ENCODE measurements at places on chromosomes 11 and 22.
A peak's percentile ranks its signal among the peaks of the same experiment; 100 is the strongest.

DNA sequence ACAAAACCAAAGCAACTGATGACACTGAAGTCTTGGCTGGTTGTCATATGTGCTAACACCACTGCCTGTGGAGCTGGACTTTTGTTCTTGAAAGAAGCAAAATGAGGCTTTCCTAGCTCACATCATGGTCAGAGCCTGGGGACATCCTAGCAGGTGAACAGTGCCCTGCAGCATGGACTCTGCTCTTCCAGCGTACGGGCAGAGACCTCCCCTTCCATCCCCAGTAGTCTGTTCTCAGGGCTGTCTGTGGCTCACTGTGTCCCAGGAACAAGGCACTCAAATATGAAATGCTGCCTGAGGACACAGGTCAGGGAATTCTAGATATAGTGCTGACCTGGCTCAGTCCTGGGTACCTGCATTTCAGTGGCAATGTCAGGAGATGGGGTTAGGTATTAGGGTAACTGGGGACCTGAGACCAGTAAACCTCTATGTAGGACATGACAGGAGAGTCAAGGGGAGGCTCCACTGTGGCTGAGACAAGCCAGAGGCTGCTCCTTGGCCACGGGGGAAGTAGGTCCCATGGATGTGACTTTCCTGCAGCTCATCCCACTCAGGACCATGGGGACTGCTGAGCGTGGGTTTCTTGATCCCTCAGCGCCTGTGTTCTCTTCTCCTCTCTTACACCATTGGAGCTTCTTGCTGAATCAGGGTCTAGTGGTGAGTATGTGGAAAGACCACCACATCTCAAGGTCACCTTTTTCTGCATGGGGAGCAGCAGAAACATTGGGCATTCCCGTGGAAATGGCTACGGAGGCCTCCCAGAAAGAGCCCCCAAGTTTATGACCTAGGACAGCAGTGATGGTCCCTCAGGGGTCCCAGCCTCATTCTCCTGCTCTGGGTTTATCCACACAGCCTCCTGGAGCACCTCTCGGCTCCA, 80.1 kb downstream of the ZNF280B start:
- no peak for DNase-seq

GRCh38 chr11:59193587-59194130, 19.1 kb downstream of the MPEG1 start:
- no peak for DNase-seq

DNA sequence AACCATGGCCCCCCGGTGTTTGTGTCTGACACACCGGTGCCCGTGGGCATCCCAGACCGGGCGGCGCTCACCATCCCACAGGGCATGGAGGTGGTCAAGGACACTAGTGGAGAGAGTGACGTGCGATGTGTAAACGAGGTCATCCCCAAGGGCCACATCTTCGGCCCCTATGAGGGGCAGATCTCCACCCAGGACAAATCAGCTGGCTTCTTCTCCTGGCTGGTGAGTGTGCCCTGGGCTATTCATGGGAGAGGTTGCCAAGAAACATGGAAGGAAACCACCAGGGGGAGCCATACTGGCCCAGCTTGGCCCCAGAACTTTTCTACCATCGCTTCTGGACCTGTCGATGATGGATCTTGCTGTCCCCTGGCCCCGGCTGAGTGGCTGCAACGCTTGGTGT, 36.5 kb downstream of the PRDM11 start:
- DNase-seq: no peak

DNA sequence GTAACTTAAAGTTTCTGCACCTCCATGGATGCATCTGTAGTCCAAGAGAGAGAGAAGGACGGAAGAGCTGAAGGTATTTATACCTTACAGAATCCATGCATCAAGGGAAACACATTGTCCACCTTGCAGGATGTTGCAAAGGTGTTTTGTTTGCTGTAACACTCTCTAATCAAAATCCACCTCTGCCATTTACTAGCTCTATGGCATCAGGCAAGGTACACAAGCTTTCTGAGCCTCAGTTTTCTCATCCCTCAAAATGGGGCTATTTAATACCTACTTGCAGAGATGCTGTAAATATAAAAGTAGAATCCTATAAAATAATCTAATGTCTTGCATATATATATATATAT, 21.6 kb upstream of the SPON1 start:
- DNase-seq: no peak

DNA sequence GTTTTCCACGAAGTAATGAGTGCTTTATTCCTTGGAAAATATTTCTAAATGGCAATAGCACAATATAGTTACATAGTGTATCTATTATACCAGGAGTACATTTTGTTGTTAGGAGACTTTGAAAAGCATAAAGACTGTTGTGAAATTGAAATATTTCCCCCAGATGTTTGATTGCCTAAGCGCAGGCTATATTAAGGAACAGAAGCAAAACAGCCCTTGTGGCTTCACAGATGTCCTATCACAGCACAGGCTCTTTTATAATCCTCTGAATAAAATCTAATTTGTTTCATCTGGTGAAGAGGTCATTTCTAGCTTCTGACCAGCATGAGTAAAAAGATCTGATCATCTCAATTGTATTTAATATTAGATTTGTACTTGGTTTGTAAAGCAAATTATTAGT, 48.2 kb downstream of the BSX start:
- DNase-seq: no peak

DNA sequence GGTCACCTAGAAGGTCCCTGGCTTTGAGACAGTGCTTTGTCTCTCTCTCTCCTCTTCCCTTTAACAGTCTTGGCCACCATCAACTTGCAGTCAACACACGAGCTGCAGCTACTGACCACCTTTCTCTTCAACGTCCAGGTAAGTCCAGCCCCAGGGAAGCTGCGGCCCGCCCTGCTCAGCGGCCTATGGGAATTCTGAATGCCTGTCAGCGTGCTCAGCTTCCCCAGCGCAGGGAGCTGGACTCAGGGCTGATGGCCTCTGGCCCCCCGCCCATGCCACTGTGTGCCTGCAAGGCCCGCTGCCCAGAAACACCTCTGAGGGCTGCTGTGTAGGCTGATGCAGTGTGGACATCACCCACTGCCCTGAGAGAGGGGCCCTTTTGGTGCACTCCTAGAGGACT, 32.5 kb downstream of the GLB1L2 start:
- DNase-seq: no peak

GRCh38 chr11:655036-655726, 18.1 kb downstream of the DRD4 start:
- no peak for DNase-seq

GRCh38 chr11:2186669-2187279, 15.2 kb upstream of the TH start:
- peak; percentile 10 for DNase-seq

GRCh38 chr22:36467946-36468345, 13.5 kb downstream of the TXN2 start:
- DNase-seq: no peak

- DNase-seq: no peak
These were observed at the start of gene OR10A5 for GRCh38 chr11:6845383-6845782. TSS of gene OR10A5 (plus strand) at chr11:6845683. CDS start at chr11:6845683, 0 bp downstream.

DNA sequence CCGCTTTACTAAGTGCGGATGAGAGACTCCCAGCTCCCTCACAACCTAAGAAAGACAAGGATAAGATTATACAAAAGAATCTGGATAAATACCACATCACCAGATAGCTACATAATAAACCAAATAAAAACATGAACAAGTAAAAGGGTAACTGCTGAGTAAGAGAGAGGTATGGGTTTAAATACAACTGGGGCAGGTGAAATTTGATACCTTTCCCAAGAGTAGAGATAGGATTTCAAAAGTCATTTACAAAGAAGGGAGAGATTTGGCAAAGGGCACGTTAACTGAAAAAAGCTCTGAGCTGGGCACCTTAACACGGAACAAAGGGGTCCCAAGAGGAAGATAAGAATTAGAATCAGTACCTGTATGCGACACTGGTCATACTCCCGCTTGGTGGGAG, 1.7 kb downstream of the UBXN1 start:
- no peak for DNase-seq

- no peak for DNase-seq
These were observed 996.7 kb upstream of the CHORDC1 start for GRCh38 chr11:91219535-91219934.

GRCh38 chr11:44159848-44160721, 64.6 kb downstream of the EXT2 start:
- no peak for DNase-seq

- DNase-seq: peak; percentile 85
These were observed 1.4 kb upstream of the GGA1 start for GRCh38 chr22:37607010-37607934.

DNA sequence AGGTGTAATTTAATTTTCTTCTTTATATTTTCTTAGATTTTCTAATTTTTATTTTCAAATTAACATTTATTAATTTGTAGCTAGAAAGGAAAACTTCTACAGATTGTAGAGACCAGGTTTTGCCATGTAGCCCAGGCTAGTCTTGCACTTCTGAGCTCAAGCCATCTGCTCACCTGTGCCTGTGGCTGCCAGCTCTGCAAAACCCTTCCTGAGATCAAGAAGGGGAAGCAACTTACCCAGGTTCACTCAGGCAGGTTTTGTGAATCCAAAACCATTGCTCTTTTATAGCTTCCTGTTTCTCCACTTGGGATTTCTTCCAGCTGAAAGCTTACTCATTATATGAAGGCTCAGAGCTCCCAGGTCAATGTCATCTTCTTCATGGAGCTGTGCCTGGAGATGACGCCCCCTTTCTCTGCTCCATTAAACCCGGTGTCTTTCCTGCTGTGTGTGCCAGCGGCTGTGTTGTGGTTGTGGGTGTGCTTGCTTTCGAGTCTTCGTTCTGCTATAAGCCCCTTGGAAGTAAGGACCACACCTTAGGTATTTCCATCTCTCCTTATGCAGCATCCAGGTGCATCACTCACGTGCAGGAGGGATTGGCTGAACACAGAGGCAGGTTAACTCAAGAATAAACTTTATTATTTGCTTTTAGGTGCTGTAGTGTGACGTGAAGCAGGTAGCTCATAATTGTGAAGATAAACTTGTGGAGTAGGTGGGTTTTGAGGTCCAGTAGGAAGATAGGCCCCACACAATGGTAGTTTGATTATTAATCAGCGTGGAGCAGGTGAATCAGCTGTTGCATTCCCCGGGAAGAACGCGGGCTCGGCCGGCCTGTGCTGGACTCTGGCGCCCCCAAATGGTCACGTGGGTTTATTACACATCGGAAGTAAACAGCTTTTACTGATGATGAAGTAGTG, 42.2 kb upstream of the INCENP start:
- peak; percentile 66 for DNase-seq

- DNase-seq: no peak
These were observed 11.8 kb downstream of the SOX10 start for GRCh38 chr22:37972527-37972926.

DNA sequence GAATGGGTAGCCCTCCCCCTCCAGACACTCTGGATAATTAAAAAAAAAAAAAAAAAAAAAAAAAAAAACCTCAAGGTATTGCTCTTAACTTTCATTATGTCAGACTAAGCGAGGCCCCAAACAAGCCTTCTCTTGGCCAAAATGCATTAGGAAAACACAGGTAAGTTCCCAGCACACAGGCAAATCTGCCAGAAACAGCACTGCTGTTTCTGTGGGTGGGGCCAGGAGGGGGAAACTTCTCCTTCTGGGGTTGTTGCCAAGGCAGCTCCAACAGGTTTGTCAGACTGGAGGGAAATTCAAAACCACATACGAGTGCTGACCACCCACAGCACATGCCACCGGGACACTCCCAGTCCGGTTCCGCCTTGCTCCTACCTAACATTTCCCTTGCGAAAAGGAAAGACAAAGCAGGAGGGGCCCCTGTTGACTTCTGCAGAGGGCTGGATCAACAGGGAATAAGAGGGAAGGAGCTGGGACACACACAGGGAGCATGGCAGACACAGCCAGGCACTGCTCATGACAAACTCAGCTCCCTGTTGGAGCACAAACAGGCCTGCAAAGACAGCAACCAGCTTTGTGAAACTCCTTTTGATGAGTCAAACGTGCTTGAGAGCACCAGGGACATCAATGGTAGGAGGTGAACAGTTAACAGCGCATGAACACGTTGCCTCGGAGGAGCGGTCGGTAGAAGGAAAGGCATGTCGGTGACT, 55.0 kb downstream of the MYH9 start:
- no peak for DNase-seq

DNA sequence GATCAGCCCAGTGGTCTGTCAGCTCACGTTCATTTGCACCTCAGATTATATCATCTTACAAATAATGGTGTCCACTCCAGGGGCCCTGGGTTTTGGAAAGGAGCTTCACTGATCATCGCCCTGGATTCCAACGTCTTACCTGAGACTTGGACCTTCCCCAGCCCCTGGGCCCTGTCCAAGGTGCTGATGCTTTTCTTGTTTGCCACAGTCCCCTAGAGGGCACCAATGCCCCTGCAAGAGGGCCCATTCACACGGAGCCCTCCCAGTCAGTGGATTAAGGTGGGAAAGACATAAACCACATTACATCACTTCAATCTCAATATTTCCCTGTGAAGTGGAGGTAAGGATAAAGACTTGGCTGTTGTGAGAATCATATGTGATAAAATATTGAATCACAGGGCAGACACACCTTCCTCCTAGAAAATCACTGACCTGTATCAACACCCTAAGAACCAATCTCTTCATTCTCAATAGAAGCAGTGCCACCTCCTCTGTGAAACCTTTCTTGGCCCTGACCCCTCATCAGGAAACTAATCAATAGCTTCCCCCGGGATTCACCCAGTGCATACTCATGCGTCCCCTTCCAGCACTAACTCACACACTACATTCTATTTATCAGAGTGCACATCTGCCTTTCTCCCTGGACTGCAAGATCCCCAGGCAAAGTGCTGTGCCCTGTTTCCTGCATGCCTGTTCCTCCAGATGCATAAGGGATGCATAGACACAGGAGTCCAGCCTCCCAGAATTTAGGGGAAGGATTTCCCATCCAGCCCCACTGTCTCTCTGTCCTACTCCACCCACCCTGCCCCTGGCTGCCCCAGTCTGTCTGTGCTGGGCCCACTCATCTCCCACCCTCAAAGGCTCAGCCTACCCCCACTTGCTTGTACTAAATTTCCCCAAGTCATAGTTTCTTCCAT, 167.0 kb downstream of the BUD13 start:
- no peak for DNase-seq

DNA sequence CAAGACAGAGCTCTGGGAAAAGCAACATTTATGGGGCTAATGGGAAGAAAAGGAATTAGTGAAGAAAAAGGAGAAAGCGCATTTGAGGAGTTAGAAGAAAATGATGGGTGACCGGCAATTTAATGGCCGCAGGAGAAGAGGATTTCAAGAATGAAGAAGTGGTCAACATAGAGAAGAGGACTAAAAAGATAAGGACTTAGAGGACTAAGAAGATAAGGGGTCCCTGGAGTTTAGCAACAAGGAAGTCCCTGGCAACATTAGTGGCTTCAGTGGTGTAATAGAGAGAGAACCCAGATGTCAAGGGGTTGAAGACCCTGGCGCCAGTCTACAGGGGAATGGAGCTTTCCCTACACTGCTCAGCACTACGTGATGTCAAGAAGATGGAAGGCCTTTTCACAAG, 32.3 kb downstream of the WEE1 start:
- no peak for DNase-seq
